ENCODE measurements at places on chromosomes 4 and X.
A peak's percentile ranks its signal among the peaks of the same experiment; 100 is the strongest.

DNA sequence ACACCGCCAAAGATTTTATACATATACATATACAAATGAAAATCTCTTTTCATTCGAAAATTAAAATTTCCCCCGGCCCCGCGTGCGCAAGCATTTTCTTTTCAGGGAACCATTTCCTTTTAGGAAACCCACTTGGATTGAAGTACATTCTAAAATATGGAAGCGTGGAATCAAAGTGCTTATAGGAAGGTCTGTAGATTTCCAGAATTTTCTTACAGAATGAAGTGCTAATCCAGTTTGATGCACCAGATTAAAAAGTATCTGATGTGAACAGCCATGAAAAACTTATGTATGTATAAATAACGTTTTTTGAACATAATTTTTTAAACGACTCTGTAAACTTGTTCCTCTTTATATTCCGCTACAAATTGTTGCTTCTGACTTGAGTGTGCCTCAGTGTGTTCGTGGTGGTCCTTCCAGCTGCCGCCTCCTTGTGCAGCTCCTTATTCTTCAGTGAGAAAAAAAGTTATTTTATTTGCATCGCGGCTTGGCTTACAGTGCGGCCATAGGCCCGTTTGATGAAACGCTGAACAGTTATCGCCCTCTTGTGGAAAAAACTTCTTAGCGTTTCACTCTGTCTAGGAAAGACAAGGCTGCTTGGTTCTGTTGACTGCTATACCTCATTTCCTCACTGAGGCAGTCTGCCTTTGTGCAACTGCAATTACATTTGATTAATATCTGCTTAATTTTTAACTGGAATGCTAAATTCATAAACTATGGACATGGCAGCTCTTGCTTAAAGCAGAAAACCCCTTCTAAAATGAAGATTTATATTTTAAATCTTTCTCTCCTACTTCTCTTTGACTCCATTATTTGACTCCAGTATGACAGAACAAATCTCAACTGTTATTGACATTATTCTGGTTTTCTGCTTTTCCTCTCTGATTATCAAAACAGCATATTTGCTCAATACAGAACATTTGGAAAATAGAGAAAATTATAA lies 4.7 kb upstream of the NKX6-1 start:
- no peak for DNase-seq

DNA sequence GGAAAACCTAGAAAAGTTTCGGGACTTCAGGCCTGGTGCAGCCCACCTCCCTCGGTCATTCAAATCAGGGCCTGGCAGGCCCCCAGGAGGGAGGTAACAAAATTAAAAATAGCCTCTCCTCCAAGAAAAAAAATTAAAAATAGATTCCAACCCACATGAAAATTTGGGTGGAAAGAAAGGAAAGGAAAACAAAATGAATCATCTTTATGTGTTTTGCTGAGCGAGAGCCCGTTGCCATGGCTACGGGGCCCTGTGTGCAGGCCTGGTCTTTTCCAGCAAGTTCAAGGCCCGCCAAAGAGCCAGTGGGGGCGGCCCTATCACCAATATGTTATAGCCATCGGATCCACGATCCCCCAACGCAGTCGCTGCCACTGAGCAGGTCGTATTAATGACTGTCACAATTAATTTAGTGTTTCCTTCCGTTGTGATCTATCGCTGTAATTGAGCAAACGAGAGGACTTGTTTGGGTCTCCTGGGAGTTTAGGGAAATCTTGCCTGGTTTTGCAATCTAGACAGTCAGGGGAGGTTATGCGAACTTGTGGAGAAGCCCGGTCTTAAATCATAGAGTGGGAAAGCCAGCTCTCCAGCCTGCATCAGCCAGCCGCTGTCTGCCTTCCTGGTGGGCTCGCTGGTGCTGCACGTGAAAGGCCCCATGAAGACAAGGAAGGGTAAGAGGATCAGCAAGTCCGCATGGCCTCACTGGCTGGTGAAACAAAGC lies 452.4 kb downstream of the BCOR start:
- DNase-seq: no peak

GRCh38 chr4:152014280-152014679 lies 253.5 kb upstream of the GATB start:
- peak; percentile 30 for DNase-seq

DNA sequence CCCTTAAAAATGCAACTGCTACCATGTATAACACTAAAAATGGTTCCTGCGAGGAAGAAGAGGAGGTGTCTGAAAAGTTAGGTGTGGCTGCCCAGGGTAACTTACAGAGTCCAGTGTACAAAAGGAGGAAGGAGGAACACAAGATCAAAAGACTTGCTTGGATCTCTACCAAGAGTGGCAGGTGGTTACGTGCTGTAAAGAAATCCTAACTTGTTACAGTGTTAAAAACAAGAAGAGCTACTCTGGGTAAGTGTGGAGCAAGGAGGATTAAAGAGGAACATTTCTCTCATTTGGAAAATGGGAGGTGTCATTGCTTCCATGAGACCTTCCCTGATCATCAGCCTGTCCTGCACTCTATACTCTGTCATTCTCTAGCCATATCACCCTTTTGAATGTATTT lies 242.0 kb downstream of the PTTG2 start:
- DNase-seq: no peak

GRCh38 chr4:75028196-75028854 lies 95.4 kb downstream of the PARM1 start:
- DNase-seq: no peak

DNA sequence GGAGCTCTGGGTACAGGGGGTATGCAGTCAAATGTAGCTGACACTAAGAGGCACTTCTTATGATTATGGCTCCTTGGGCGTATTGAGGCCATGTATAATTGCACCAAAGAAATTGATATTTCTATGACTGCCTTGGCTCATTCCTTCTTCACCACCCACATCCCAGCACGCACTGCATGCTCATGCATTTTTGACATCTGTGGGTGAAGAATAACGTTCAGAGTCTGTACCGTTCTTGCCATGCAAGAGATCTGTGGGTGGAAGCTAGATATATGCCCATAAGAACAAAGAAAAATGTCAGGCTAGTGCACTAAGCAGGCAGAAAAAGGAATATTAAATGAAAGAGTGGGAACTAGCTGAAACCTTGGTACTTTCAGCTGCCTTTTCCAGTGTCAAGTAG lies 93.4 kb downstream of the EMCN start:
- no peak for DNase-seq

- DNase-seq: no peak
These were observed 69.6 kb downstream of the ARFIP1 start for GRCh38 chr4:152849350-152849749.

- peak; percentile 21 for DNase-seq
These were observed 42.0 kb downstream of the MAP7D3 start for GRCh38 chrX:136209016-136209738.

- DNase-seq: no peak
These were observed 79.0 kb downstream of the ADRA2C start for GRCh38 chr4:3845094-3845743.

DNA sequence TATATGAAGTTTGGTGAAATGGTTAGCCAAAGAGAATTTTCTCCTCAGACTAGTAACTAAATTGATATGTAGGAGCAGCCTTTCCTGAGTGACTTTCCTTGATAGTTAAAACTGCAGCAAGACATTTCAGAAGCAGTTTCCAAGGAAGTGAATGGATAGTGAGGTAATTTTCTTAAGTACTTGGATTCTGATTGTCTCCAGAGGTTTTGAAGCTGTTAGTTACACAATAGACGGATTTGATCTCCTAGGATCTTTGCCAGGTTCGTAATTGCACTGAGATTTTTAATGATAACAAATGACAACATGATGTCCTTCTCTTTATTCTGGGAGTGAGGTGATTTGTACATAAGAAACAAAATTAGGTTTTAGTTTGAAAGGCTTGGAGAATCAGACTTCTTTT lies 29.2 kb downstream of the PRRG1 start:
- DNase-seq: no peak

GRCh38 chrX:115561605-115562479 lies 868 bp downstream of the PLS3 start:
- no peak for DNase-seq

DNA sequence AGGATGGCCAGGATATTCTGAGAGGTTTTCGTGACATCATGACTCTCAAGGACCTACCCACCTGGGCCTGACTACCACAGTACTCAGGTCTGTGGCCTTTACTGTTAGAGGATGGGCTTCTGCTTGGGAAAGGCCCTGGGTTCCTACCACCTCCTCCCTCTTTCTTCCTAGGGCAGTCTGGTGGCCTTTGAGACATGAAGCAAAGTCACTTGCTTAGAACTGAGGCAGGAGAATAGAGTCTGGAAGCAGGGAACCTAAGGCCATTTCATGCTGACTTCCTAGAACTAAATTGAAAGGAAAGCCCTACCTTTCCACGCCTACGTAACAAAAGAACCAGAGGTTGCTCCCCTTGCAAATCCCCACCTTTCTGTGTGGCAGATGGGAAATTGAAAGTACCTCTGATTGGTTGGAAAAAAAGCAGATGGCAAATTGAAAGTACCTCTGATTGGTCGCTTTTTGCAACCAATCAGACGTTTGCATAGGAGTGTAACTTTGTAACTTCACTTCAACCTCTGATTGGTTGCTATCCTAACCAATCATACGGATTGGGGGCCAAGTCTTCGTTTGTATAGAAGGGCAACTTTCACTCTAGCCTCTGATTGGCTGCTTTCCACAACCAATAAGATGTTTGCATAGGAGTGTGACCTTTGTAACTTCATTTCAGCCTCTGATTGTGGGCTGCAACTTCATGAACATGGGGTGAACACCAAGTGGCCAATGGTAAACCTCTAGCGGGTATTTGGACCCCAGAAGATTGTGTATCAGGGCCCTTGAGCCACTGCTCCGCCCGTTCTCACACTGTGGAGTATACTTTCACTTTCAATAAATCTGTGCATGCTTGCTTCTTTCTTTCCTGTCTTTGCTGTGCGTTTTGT lies 9.9 kb upstream of the AKAP14 start:
- DNase-seq: no peak

- peak; percentile 9 for DNase-seq
These were observed 49.4 kb downstream of the RTL9 start for GRCh38 chrX:110407910-110408545.

GRCh38 chr4:36064117-36064516 lies 180.2 kb downstream of the ARAP2 start:
- DNase-seq: no peak

GRCh38 chr4:15677507-15677988 lies 4.1 kb upstream of the FAM200B start:
- no peak for DNase-seq

DNA sequence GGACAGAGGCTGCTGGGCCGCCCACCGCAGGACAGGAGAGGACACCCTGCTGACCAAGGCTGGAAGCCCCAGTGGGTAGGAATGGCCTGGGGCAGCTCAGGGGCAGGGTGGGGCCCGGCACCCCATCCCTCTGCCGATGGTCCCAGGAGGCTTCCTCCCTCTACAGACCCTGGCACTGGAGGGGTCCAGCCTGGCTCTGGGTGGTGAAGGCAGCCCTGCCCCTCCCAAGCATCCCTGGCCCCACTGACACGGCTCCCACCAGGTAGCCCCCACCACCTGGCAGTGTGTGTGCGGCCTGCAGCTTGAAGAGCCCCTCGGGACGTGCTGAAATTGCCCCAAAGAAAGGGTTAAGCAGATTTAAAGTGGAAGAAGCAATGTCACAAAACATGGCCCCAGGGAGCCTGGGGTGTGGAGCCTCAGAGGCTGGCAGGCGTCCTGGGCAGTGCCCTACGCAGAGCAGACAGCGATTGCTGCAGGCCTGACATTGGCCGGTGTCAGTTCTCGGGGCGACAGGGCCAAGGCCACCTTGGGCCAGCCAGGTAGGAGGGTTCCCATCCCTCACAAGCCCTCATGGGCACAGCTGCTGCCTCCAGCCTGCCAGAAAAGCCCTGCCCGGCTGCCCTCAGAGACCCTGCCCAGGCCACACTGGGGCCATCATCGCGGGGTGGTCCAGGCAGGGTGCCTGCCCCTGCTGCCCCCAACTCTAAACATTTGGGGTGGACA lies 80.5 kb downstream of the FAM53A start:
- no peak for DNase-seq

DNA sequence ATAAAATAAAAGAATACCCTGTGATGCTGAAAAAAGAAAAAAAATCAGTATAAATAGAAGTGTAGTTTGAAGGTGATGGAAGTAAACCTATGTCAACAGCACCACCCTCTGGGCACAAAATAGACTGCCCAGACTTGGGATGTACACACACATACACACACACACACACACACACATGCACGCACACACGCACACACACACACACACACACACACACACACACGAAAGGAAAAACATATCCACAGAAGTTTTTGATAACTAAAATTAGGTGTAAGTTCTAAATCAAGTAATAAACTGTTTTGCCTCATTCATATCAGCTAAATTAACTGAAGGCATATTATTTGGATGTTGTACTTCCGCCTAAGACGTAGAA lies 40.5 kb downstream of the ANXA5 start:
- DNase-seq: no peak

DNA sequence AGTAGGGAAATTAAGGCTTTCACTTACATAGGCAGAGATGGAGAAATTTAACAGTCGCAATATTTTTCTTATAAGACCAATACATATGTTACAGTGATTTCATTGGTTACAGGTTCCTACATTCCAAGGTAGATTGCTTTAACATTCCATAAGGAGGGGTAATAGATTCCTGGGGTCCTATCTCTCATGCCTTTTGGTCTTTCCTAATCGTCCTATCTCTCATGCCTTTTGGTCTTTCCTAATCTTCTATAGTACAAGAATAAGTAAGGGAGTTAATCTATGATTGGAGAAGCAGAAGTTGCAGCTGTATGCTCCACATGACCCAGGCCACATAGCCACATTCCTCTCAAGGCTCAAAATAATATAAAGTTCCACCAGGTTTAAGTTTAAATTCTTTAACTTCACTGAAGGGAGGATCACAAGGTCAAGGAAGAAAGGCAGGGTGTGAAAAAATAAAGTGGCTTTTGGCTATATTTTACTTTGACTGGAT lies 285.0 kb upstream of the BOD1L1 start:
- DNase-seq: no peak

DNA sequence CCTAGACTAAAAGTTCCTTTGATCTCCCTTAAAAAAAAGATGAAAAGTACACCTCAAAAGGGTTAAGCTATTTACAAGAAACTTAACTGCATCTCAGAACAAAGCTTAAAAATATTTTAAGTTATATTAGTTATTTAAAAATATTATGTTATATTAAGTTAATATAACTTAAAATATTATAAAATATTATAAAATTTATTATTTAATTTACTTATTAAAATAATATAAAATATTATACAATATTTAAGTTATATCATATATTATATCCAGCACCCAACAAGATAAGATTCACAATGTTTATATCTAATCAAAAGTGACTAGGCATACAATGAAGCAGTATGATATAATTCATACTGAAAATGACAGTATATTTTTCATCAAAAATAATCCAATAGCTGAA lies 296.9 kb downstream of the DCHS2 start:
- DNase-seq: no peak

Data from activated CD4-positive, alpha-beta T cell treated with anti-CD3 and anti-CD28 coated beads, Interleukin-2, amount 50 U/mL, for 4 hours (primary cell).